ENCODE measurements at places on chromosomes 5 and 9.

- no peak for DNase-seq
Observed at GRCh38 chr9:18159254-18159653, 314.7 kb upstream of the ADAMTSL1 start.

DNA sequence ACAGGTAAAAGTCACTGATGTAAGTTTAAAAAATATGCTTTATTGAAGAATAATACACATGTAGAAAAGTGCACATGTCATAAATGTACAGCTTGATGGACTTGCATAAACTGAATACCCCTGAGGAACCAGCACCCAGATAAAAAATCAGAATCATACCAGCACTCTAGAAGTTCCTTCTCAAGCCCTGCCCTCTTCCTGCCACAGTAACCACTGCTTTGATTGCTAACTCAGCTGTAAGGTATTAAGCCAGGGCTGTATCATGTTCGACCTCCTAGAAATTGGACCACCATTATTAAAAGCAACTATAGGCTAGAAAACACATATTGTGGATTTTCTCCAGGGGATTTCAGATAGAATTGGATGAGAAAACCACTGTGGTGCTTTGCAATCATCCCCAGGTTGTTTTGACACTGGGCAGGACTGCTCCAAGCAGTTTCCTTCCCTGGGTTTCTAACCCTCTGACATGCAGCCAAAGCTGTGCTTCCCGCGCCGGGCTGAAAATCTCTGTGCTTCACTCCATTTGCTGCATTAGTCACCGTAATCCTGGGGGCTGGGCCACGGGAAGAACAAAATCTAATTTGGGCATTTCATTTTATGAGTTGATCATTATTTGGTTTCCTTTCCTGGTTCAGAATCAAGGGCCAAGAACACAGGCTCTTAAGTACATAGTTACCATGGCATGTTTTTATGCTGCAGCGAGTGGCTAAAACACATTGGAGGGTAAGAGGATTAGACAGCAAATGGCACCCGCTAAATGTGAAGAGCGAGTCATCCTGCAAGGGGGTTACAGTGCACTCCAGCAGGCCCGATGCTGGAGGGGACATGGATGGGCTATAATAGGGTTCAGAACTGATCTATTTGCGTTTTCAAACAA, 139.4 kb upstream of the IL12B start:
- no peak for DNase-seq

DNA sequence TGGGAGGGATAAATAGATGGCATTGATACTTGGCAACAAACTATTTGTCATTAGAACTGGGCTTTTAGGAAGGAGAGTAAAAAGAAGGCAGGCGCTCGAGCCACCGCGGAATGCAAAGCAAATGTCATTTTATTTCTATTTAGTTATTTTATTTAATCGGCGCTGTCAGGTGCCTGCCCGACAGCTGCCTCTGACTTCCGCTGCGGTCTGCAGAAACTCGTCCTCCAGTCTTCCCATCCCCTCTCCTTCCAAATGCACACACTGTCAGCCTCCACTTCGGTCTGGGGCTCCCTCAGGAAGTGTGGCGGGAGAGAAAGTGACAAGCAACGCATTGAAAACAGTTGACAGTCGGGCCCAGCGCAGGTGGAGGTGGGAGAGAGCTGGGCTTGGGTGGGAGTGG, 29.3 kb downstream of the ASS1 start:
- no peak for DNase-seq

GRCh38 chr5:141779503-141779973, 97.5 kb upstream of the ARAP3 start:
- no peak for DNase-seq

DNA sequence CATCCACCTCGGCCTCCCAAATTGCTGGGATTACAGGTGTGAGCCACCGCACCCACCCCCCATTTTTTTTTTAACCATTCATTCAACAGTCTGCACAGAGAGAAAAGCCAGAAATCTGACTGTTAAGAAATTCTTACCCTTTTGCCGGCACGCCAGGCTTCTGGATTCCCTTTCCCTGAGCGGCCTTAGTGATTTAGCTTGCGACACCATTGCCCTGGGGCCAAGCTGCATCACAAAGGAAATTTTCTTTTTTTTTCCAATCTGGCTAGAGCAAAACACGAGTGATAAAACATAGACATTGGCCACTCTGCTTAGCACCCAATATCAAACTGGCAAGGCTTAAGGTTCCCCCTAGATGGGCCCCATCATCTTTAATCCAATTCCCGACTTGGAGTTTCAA, 21.2 kb upstream of the ATOSB start:
- no peak for DNase-seq

DNA sequence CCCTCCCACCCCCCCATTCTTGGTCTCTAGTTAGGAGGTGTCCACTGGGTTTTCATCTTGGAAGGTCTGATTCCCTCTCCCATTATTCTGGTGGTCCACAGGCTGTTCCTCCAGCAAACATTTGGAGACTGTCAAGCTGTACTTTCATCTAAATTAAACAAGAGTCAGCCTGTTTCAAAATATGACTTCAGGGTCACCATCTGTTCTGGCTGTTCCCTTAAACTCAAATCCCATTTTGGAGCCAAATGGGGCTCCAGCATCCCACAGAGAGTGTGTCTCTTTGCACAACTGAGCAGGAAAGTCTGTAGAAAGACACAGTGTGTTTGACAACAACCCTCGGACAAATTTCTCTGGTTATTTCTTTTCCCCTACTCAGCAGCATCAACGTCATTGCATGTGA, 20.5 kb downstream of the COL15A1 start:
- DNase-seq, result no peak

GRCh38 chr5:37208883-37209797, 40.0 kb downstream of the CPLANE1 start:
- peak; percentile 3 for DNase-seq

- DNase-seq, result no peak
Observed at GRCh38 chr9:38651400-38652042, 31.1 kb upstream of the ANKRD18A start.

DNA sequence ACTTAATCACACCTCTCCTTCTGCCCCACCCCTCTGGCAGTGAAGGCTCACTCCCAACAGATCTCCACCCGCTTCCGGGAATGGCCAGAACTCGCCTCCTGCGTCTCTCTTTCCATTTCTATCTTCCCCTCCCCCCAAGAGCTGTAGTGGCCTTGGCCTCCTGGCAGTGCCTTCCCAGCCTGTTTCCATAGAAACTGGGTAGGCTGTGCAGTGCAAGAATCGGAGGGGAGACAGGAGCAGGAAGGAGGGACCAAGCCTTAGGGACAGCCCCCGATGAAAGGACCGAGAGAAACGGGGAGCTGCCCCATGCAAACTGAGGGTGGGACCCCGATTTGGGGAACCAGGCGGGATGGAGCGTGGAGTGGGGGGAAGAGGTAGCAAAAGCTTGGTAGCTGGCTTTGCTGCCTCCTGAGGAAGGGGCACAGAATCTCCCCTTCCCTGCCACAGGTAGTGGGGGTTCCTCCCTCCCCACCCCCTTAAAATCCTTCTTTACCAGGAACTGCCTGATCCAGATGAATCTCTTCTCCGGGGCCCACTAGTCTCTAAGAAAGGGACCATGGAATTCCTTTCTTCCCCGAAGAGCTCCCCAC, 4.5 kb upstream of the PCDH1 start:
- DNase-seq, result peak; percentile 84

DNA sequence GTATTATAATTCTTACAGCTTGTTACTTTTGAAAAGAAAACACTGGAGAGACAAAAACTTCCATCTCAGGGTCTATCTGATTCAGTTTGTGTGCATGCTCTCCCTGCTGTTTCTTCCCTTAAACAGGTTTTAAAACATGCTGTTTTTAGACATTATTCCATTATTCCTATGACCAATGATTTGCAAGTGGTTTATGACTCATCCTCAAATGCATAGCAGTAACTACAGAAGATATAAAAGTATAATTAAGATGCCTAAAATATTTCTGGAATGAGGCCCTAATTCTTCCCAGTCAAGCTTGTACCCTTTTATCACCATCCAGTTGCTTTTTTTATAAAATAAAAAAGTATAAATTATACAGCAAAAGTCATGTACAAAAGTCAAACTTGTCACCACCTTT, 3.7 kb downstream of the DTWD2 start:
- DNase-seq, result peak; percentile 46

DNA sequence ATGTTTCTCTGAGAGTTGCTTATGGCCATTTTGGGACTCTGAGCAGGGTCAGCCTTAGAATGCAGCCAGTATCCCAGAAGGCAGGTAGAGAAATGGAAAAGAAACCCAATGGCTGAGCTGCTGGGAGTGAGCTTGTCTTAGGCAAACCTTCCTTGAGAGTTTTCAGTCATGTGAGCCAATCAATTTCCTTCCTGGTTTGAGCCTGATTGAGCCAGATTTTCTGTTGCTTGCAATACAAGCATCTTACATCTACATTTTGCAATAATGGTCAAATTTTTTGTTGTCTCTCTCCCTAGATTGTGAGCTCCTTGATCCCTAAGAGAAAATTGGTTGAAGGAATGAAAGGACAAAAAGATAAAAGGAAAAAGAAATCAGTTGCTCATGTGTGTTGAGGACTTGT, 155.3 kb downstream of the SNX18 start:
- no peak for DNase-seq

GRCh38 chr9:136964171-136964689, 12.2 kb downstream of the LCN12 start:
- no peak for DNase-seq

DNA sequence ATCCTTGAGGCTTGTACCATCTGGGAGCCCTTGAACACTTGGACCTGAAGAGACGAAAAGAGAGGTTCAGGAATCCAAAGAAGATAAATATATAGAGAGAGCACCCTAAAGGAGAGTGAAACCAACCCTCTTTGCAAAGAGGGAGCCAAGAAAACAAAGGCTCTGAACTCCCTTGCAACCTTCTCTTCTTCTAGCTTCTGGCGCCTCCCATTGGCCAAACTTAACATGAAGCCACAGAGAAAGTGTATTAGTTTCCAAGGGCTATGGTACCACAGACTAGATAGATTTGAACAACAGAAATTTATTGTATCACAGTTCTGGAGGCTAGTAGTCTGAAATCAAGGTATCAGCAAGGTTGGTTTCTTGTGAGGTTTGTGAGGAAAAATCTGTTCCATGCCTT, 175.1 kb downstream of the HCN1 start:
- peak; percentile 6 for DNase-seq

GRCh38 chr5:43891112-43891511, 288.1 kb downstream of the NNT start:
- no peak for DNase-seq

- DNase-seq, result no peak
Observed at GRCh38 chr9:82406456-82407085, 418.0 kb downstream of the SPATA31D1 start.

DNA sequence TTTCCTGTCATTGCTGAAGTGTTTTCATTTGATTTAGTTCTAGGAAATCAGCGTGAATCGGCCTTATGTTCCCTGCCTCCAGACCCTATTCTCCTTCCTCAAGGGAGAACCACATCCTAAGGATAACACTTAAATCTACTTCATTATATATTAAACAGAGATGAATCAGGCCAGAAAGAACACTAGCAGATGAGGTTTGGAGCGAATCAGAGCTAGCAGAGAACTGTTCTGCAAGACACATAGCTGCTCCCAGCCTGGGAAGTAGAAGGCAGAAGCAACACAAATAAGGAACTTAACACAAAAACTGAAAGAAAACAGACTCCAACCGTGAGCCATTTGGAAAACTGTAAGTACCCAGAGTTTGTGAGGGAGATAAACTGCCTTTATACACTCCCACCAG, 718.2 kb downstream of the SEMA5A start:
- no peak for DNase-seq

- DNase-seq, result no peak
Observed at GRCh38 chr5:61831736-61832135, 474.3 kb upstream of the KIF2A start.

GRCh38 chr9:114190563-114190905, 35.2 kb downstream of the COL27A1 start:
- DNase-seq, result no peak

DNA sequence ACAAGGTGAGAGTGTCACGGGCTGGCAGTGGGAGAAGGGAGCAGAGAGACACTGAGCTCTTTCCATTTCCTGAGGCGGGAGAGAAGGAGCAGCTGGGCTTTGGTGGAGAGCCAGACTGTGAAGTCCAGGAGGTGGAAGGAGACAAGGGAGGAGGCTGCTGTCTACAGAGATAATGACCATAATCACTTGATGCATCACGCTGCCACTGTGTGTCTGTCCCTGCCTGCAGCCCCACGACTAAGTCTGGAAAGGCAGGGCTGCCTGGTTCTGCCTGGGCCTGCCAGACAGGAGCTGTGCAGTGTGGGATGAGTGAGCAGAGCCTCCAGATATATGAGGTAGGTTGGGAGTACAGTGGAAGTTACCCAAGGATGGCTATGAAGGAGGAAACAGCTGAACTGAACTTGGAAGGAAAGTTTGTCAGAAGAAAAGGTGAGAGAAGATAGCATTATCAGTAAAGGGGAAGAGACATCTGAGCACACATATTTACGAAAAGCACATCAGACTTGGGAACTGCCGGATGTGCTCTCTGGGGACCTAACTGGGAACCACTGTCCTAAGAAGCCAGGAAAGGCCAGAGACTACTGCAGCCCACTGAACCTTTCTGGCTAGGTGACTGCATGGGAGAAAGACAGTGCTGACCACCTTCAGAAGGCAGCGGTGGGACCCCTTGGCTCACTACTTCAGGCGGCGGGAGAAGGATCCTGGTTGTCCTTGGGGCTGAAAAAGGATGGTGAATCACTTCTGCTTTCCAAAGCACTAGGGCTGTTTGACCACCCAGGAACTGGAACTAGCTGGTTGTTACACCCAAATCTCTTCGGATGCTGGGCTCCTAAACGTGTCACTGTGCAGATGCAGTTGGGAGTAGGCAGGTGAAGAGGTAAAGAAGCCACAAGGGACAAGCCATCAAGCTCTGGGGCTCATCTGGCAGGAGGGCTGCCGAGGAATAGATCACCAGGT, 12.8 kb upstream of the DDX41 start:
- DNase-seq, result no peak

DNA sequence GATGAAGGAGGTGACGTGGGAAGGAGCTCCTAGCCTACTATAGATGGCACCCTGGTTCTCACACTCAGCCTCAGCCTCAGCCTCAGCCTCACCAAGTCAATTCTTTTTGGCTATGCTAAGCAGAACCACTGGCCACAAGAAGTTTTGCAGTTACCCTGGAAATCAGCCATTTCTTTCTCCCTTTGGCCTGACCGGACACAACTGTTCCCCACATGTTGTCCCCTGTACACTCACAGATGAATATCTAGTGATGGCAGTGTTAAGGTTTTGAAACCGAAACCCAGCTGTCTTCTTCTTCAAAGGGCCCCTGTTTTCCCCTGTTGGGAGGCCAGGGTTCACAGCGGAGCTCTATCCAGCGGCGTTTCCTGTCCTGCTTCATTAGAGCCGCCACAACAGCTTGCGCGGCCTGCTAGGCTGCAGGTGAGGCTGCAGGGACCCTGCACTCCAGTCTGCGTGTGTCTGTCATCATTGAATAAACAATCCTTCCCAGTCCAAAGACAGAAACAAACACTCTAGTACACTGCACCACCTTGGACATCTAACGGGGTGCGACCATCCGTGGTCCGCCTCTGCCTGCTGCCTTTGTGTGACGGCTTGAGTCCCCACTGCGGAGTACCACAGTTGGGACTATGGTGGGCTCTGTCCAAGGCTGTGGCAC, 250.5 kb downstream of the DENND1A start:
- no peak for DNase-seq

DNA sequence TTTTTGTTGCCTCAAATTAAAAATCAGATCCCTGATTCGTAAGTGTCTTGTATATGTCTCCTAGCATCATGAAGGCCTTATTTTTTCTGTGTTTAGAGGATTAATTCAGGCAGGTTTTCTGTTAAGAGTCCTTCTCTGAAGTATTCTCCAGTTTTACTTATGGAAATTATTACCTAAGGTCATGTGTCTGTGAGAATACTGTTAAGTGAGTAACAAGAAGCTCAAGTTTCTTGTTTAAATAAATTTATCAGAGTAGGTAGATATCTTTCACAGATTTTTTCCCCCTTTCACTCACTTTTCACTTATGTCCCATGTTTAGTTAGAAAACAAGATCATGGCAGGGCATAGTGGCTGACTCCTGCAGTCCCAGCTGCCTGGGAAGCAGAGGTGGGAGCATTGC, 233.6 kb downstream of the KDM4C start:
- DNase-seq, result no peak
